ENCODE measurements at places on chromosomes 12 and 14. TPM values are rescaled to one million over a fixed set of nuclear protein-coding genes. Genes with fewer than 3 reads are reported as not detected.
A peak's percentile ranks its signal among the peaks of the same experiment; 100 is the strongest.

GRCh38 chr14:35883677-35884293 lies 57.6 kb downstream of the BRMS1L start:
- no peak for DNase-seq

DNA sequence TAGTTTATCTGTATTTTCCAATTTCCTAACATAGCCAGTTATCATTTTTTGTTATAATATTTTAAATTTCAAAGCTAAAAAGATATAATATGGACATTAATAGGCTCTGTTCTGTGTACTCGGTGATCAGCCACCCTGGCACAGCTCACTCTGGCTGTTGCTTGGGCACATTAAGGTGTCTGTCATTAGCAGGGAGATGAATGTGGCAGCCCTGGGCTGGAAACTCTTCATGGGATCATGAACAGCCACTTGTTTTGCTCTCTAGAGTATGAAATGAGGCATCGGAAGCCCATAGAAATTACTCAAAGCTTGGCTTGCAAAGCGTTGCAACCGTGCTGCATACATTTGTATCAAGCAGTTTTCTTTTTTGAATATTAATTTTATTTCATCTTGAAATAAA lies 233.2 kb downstream of the DACT1 start:
- DNase-seq: no peak

DNA sequence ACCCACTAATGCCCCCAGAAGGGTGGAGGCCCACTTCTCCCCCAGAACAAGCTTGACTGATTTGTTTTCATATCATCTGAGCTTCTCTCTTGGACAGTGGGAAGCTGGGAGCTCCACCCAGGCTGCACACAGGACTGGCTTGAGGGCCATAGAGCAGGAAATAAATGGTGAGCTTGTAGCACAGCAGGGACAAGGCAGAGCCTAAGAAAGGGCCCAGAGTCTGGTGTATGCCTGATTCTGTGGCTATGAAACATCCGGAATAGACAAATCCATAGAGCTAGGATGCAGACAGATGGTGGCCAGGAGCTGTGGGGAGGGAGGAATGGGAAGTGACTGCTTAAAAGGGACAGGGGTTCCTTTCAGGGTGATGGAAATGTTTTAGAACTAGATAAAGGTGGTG lies 79.0 kb downstream of the ARL6IP4 start:
- no peak for DNase-seq

- DNase-seq: no peak
These were observed 3.7 kb upstream of the MSRB3 start for GRCh38 chr12:65274602-65275272.

DNA sequence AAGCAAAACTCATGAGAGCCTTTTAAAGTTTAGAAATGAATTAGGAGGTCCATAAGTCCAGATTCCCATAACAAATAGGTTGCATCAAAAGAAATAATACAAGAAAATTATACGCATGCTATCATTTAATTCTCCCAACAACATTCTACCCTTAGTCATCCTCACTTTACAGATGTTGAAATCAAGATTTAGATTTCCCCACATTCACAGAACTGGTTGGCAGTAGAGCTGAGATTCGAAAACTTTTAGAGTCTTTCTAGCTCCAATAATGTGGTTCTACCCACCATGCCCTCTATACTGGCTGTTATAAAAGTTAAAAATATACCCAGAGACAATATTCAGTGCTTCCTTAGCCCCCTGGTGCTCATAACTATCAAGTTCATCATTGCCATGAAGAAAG lies 56.6 kb upstream of the METAP2 start:
- no peak for DNase-seq

DNA sequence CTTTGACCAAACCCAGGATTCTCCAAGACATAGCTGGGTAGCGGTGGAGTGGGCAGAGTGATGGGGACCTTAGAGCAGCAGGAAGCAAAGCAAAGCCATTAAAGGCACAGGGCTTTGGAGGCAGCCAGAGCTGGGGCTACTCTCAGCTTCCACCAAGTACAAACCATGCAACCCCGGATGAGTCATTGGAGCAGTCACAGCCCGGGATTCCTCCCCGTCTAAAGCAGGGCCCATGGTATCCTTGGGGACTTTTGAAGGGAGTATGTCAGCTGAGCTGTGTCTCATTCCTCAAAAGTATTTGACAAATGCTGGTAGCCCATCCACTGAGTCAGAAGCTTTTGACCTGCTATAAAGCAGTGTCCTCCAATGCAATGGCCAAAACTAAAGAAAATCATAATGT lies 9.7 kb upstream of the IFI27 start:
- DNase-seq: peak; percentile 48

GRCh38 chr14:54724676-54725325 lies 157.9 kb downstream of the SAMD4A start:
- no peak for DNase-seq

DNA sequence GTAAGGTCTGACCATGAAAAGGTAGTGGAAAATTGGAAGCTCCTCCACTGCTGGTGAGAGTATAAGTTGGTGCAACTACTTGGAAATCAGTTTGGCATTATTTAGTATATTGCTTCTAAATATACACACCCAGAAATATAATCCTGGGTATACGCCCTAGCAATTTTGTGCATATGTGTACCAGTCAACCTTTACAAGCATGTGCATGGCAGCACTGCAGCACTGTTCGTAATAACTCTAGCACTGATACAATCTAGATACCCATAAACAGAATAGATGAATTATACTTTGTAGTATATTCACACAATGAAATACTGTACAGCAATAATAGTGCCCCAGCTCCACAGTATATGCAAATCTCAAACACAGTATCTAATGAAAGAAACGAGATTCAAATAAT lies 265.9 kb downstream of the EMP1 start:
- no peak for DNase-seq

GRCh38 chr14:23373041-23373440 lies 432 bp downstream of the IL25 start:
- DNase-seq: no peak

- DNase-seq: no peak
These were observed 381.0 kb downstream of the SNAPC1 start for GRCh38 chr14:62143245-62143644.

DNA sequence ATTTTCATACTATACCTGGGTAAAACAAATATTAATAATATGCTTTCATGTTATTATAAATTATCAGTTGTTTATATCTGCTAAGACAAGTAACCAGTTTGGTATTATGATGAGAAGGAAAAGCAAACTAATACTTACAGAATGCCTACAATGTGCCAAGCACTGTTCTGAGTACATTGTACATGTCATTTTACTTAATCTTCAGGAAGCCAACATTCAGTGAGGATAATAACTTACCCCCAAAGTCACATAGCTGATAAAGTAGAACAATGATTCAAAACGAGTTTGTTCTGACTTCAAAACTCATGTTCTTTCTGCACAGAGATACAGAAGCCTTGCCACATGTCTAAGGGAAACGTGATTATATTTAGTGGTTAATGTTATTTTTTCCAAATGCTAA lies 89.0 kb upstream of the DIO2 start:
- DNase-seq: no peak

DNA sequence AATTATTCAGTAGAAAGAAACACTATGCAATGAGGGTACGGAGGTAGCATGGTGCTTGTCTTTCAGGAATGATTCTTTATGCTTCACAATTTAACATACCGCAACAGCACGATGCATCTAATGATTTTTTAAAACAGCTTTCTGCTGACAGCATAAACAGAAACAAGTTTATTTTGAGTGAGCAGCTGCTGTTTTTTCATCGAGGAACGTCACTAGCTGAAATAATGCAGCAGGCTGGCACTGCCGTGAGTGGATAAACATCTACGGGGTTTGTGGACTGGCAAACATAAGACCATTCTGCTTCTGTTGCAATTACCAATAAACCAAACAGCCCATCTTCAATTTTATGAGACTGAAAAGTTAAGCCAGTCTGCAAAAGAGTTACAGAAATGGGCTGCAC lies 871.8 kb downstream of the RPS29 start:
- no peak for DNase-seq

- DNase-seq: no peak
These were observed 17.5 kb downstream of the MAX start for GRCh38 chr14:65084554-65085505.

DNA sequence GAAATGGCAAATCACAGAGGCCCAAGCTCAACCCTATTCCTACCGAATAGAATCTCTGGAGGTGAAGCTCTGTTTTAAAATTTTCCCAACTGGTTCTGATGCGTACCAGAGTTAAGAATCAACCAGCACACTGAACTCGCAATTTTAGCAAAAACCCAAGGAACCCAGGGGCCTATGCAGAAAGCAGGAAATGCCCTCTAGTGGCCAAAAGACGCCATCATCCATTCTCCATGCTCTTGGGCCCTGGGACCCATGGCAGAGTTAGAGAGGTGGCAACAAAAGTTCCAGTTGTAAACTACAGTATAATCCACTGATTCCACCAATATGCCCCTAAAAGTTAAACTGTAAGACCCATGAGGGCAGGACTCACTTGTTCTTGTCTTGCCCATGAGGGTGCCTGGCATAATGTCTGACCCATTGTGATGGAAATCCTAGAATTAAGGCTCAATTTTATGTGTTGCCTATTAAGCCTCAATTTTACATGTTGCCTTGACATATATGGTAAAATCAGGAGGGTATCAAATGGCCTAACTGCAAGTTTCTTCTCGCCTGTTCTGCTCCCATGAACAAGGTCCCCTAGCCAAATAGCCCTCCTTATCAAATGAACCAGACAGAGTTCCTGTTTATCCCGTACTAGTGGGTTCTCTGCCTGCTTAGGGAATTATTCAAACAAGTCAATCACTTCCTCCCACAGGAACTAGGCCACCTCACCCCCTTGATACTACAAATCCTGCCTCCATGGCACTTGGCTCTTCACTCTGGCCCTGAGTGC lies 137.5 kb upstream of the CPM start:
- DNase-seq: no peak

DNA sequence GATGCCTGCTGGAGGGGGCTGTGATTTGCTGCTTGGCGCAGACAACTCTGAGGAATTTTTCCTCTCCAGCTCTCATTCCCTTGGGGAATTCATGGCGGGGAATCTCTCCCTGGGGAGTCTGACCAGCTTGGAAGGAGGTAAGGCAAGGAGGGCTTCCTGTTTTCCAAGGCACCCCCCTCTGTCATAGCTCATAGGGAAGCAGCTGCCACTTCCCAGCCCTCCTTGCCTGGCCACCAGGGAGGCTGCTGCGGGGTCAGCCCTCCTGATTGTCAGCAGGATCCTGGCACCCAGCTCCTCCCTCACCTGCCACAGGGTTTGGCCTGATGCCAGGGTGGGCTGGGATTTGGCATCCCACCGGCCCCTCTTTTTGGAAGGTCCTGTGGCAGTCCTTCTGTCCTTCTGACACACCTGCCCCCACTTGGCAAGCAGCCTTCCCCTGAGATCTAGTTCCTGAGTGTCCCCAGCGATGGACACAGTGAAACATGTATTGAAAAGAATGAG lies 74.9 kb downstream of the TSPAN9 start:
- no peak for DNase-seq

DNA sequence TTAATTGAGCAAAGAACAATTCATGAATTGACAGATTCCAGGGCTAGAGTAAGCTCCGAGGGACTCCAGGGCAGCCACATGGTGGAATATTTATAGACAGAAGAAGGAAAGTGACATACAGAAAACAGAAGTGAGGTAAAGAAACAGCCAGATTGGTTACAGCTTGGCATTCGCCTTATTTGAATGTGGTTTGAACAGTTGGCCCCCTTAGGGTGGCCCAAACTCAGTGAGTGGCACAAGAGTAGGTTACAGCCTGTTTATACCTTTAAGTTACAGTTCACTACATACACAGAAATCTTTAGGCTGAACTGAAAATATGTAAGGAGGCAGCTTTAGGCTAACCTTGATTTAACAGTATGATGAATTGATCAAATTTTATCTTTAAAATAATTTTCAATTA lies 174.5 kb upstream of the CNOT2 start:
- no peak for DNase-seq

DNA sequence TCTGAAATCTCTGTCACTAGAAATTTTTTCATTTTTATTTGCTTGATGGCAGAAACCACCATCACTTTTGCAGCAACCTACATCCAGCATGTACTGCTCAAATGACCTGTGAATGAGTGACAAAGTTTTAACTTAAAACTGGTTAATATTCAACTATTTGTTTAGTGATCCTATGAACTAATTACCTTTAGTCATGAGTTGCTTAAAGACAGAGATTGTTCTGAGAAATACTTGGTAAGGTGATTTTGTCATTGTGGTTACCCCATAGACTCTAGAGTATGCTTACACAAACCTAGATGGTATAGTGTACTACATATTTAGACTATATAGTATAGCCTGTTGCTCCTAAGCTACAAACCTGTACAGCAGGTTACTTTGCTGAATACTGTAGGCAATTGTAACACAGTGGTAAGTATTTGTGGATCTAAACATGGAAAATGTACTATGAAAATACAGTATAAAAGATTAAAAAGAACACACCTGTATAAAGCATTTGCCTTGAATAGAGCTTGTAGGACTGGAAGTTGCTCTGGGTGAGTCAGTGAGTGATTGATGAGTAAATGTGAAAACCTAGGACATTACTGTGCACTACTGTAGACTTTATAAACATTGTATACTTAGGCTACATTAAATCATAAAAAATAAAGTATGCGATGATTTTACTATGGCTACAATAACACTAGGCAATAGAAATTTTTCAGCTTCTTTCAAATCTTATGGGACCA lies 256.6 kb upstream of the PPFIA2 start:
- peak; percentile 94 for DNase-seq

DNA sequence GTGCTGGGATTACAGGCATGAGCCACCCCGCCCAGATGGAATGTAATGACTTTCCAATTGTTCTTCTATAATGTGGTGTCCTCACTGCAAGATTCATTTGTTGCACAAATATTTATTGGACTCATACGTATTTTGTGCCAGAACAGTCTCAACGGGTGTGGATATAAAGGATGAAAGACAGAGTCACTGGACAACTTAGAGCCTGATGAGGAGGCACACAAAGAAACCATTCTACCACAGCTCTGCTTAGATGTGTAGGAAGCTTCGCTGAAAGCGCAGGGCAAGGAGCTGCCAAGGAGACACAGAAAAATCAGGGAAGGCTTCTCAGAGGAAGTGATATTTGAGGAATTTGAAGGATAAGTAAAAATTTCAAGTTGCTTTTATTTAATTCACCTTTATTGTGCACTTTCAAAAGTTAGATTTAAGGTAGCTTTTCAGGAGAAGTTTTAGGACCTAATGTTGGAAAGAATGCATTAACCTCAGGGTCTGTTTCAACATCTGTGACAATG lies 41.6 kb upstream of the STON2 start:
- no peak for DNase-seq

TAS2R13 gene
- total RNA-seq: 0.29 TPM

DLK1 gene
- total RNA-seq: not detected

KCNC2 gene
- not detected for total RNA-seq

NEUROD4 gene
- total RNA-seq: not detected

CNTN1 gene
- total RNA-seq: 2.3 TPM

NTS gene
- total RNA-seq: 0.51 TPM

OR4E2 gene
- not detected for total RNA-seq

KRT78 gene
- not detected for total RNA-seq

NKX2-1 gene
- not detected for total RNA-seq

PPP1R1A gene
- total RNA-seq: 11.1 TPM

KLRC3 gene
- not detected for total RNA-seq

PRH2 gene
- not detected for total RNA-seq

SRRM4 gene
- not detected for total RNA-seq

MSI1 gene
- total RNA-seq: 25.8 TPM

MSRB3 gene
- total RNA-seq: 11.4 TPM

TMEM253 gene
- 0.43 TPM for total RNA-seq

OR6C3 gene
- not detected for total RNA-seq
